Endodermal cell (in vitro differentiated cells): ENCODE measurements at places on chromosomes 5 and 9.

DNA sequence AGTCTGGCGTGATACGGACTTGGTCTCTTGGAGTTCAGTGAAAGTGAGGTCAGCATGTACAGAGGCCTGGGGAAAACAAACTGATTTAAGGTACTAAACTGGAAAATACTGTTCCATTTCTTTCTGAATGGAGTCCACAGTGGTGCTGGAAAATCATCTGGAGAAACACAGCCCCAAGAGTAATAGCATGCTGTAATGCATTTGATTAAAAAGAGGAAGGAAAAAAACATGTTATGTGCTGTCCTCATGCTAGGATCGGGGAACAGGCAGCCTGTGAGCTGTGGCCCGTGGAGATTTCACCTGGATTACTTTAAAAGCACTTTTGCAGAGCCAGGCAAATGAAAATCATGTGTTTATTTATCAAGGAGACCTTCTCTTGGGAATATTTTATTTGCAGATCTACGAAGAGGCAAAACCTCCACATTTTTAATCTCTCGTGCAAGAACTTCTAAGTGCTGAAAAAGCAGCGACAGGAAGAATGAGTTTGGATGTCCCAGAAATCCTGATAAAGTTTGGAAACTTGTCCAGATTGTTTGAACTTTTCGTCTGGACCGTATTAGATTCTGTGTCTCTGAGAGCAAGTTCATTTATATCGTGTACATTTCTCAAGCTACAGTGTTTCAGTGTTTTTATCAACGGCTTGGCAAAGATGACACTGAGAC lies 228.8 kb downstream of the GAS1 start:
- no peak for DNase-seq

DNA sequence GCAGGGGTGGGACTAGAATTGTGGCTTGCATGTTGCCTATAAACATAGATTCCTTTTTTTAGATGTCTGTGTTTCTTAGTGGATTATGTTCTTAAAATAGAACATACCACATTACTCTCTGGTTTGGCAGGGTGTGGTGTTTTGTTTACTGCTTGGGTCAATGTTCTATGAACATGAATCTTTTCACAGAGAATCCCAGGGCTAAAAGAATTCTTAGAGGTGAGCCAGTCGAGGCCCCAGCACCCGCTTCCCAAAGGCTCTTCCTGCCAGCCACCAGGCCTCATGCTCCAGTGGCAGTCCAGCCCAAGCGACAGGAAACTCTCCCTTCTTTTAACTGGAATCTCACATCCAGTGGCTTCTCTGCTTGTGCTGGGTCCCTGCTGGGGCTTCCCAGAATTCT lies 126.6 kb downstream of the C9orf152 start:
- no peak for DNase-seq

DNA sequence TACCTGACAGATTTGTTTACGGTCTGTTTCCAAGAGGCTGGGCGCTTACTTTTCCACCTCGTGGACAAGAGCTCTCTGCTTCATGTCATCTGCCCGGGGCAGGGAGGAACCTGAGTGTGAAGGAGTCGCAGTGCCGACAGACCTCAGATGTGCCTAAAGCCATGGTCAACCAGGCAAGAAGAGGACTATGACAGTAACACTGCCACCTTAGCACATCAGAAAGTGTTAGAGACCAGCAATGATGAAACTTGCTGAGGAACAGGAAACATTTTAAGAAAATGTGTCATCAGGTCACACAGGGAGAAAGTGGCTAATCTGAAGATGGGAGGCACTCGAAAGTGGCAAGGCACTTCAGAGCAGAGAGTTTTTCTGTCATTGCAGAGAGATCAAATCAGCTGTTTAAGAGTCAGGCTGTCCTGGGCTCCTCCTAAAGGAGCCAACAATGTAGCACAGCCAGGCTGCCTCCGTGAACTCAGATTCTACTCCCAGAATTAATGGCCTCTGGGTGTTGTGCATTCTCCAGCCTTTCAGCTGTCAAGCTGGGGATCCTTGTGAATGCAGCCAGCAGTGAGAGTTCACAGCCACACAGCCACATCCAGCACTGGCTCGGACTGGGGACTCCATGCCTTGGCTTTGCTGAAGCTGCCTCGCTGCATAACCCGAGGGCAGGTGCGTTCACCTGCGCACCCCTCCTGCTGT lies 94.6 kb downstream of the RAPGEF1 start:
- no peak for DNase-seq

DNA sequence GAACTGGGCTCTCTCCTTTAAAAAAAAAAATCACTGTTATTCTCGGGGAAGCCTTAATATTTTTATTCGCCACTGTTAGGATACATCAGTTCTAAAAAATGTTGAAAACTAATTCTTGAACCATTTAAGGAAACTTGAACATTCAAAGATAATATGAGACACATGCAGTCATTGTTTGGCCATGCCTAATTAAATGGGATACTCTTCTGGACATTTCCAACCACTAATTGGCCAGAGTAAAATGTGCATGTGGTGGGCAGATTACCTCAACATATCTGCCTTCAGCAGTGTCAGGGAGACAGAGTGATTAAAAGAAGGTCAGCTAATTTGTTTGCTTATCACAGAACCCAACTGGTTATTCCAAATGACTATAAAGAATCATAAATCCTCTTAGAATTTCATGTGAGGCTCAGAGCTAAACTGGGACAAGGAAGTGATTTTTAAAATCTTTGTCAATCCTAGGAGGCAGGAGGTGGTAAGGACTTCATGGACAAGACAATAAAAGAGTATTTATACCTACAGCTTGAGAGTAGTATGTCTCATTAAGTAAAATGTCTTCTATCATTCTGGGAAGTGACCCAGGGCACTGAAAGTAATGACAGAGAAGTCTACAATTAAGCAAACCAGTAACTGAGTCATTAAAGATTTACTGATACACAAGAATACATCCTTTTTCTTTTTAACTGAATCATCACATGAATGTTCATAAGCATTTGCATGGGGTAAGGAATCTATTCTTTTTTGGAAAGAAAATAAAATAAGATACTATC lies 242.9 kb upstream of the TRPM3 start:
- no peak for DNase-seq

DNA sequence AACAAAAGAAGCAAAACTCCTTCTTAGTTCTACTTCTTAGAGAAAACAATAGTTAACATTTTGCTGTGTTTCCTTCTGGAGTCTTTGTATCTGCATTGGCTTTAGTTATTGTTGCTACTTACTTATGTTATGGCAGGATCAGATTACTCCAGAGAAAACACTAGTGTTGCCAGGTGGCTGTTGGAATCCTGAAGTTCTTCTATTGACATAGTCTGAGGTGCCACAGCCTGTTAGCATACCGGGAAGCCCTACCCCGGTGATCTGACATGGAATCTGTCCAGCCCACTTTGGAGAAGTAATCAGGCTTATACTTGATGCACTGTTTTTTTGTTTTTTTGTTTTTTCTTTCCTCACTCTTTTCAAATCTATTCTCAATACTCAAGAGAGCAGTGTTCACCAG lies 68.5 kb upstream of the CEP78 start:
- no peak for DNase-seq

DNA sequence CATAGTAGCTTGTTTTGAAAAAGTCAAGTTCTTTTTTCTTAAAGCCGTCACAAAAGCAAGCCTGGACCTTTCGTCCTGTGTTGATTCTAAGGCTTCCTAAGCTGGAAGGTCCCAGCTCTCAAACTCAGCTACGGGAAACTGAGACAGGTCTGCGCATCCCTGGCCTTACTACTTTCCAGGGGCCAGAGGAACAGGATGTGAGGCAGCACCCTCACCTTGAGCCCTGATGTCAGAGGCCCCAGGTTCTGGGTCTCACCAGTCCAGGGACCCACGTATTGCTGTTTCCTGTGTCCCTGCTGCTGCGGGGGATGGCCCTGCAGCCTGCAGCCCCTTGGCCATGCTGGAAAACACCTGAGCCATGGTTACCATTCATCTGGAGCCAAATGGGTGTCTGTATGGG lies 123.9 kb downstream of the COL23A1 start:
- DNase-seq: peak; percentile 33

DNA sequence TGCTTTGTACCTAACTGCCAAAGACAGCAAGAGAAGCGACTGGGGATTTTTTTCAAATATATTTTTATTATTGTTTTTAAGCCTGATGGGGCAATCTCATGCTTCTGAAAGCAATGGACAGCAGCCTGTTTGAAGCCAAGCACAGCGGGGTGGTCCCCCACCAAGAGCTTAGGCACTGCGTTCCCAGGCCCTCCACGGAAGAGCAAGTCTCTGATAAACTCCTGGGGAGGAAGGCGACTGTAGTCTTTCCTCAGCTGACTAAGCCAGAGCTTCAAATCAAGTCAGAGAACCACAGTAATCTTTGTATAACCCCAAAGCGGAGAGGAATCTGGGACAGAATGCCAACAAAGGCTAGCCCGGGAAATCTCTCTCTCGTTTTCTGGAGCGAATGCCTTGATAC lies 54.4 kb downstream of the ARSB start:
- DNase-seq: peak; percentile 77

- DNase-seq: no peak
Observed at GRCh38 chr5:78132507-78132906, 162.0 kb downstream of the AP3B1 start.

GRCh38 chr9:16767366-16767765 lies 103.1 kb downstream of the BNC2 start:
- DNase-seq: no peak

DNA sequence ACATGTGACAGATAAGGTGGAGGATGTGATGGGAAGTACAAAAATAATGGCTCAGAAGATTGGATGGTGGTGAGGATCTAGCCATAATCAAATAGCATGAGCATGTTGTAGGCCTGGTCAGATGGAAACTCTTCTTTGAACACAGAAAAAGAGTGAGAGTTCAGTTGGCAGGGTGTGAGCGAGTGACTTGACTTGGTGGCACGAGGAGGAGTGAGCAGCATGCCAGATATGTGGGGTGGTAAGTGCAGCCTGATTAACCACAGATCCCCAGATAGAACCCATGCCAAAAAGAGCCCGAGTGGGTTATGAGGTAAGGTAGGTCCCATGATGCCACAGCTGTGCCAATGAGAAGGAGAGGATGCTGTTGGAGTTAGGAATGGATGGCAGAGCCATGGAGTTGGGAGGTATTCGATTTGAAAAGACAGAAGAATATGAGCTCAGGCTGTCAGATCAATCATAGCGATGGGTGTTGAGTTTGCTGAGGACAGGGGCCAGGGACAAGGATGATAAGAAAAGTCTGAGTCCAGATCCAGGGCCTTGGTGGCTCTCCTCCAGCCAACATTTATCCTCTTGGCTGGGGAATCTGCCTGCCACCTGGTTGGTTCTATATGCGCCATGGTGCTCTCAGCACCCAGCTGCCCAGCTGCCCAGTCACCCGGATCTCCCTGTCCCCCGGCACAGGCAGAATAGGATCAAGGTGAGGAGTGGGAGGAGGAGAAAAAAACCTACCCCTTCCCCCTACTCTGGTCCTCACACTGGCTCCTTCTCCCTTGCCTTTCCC lies 16.5 kb downstream of the GARNL3 start:
- no peak for DNase-seq

DNA sequence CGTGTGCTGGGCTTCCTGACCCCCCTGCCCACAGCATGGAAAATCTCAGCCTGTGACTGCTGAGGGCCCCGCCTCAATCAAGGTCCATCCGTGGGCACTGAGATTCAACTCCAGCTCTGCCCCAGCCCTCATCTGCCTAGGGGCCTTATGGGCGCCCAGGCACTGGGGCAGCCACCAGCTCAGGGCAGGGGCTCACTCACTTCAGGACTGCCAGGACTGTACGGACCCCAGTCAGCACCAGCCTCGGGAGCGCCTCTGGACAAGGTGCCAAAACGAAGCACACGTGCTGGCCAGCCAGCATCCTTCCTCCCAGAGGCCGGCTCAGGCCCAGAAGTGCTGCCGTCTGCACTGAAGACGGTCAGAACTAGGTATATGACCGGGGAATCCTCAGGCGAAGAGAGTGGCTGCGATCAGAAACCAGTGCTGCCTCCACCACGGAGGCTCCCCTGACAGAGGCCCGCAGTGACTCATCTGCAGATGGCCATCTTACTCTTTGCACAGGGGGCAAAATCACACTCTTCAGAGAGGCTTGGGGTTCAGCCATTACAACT lies 19.6 kb downstream of the CLPTM1L start:
- peak; percentile 24 for DNase-seq

GRCh38 chr9:113397203-113397631 lies 3.9 kb downstream of the ALAD start:
- no peak for DNase-seq

DNA sequence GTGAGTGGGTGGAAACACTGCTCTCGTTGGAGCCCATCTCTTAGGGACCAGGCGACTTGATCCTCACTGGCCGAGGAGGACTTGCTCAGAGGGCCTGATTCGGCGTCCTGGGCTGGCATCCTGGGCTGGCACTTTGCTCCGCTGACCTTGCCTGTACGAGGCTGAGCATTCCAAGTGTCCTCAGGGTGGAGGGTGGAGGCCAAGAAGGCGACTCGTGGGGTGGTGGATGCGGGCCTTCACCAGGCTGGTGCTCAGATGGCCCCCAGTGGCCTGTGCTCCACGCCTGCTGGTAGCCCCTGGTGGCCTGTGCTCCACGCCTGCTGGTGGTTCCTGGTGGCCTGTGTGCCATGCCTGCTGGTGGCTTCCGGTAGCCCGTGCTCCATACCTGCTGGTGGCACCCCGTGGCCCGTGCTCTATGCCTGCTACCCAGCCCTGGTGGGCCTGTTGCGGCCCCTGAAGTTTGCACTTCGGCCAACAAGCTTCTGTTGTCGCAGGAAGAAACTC lies 42.9 kb downstream of the PHF2 start:
- DNase-seq: peak; percentile 44

DNA sequence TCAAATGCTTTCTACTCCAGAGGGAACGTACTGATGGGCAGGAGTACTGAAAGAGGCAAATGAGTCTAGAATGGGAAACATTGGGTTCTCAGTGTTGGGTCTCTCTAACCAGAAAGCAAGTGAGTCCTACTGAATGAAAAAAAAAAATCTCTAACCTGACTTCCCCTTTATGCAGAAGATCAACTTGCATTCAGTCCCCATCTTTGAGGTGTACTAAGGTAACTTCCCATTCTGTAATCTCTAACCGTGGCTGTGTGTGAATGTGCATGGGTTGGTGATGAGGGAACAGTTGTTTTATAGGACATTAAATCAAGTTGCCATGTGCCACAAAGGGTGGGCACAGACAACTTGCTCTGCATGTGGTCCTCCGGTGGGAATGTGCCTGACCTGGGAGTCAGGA lies 264.6 kb upstream of the CLINT1 start:
- DNase-seq: no peak

DNA sequence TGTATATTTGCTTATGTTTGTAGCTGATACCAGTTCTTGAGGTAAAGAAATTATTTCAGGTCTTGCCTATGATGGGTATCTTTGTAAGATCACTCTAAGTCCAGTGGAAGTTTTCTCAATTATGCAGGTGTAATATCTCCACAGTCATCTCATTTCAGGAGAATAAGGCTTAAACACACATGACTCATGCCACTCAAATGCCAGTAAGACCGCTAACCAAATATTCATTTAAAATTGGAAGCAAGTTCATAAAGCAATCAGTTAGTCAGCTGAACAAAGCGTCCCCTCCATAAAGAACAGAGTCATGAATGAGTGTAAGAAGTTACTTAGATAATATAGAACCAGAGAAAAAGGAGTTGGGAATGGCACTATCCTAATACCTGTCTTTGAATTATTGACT lies 248.7 kb downstream of the LURAP1L start:
- DNase-seq: no peak

- DNase-seq: peak; percentile 79
Observed at GRCh38 chr5:176183321-176184074, 54.7 kb upstream of the SIMC1 start.

GRCh38 chr9:72786948-72787347 lies 165.9 kb downstream of the ALDH1A1 start:
- no peak for DNase-seq

- peak; percentile 19 for DNase-seq
Observed at GRCh38 chr5:133703935-133704334, 91.6 kb upstream of the FSTL4 start.
